ENCODE measurements at places on chromosomes 1 and 21.

DNA sequence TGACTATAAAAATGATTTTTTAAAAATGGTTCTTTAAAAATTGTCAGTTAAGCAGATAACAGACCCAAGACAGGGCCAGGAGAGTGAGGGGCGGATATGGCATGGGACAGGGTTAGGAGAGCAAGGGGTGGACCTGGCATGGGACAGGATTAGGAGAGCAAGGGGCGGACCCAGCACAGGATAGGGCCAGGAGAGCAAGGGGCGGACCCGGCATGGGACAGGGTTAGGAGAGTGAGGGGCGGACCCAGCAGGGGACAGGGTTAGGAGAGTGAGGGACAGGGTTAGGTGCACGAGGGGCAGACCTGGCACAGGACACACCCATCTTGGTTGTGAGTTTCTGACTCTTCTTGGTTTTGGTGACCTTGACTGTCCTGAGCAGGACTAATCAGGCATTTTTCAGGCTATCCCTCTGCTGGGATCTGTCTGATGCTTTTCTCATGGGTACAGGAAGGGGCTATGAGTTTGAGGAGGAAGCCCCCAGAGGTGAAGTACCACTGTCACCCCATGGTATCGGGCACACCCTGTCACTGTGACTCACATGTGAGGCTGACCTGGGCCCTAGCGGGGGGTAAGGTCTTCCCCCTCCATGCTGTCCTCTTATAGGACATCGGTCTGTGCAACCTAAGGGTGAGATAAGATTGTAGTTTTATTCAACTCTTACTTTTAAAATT, 159.0 kb upstream of the COL6A1 start:
- DNase-seq: no peak

DNA sequence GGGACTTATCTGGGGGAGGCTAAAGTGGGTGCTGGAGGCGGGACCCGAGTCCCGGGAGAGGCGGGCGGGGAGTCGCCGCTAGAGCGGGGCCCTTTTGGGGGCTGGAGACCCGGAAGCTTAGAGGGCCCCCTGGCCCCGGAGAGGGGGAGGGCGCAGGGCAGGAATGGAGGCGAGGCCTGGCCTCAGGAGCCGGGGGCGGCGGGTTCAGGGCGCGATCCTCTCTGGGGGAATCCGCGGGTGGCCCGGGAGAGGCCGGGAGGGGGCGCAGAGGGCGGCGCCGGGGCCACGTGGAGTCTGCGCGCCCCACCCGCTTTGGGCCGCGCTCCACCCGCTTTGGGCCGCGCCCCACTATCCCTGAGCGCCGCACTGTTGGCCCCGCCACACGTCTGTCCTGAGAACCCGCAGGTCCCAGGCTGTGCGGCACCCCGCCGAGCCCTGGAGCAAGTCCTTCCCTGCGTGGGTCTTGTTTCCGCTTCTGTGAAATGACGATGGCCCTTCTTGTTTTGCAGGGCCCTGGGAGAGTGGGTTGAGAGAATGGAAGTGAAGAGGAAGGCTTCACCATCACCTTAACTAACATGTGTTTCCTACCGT, 84.4 kb downstream of the NKAIN1 start:
- no peak for DNase-seq

- DNase-seq: no peak
Measured at GRCh38 chr1:51697166-51697565, 80.3 kb downstream of the OSBPL9 start.

DNA sequence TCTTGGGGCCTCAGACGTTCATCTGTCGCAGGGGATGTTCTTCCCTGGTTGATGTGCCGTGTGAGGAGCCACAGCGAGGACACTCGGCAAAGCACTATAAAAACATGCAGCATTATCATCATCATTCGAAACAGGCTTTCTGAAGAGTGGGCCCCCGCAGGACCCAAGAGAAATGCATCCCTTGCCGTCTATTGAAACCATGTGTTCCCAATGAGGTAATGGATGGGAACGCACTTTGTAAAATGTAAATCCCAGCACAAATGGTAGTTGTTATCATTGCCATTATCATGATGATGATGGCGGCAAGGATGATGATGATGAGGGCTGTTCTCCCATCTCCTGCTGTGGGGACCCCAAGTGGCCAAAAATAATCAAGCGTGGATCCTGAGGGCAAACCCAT, 76.8 kb downstream of the GLIS1 start:
- no peak for DNase-seq

DNA sequence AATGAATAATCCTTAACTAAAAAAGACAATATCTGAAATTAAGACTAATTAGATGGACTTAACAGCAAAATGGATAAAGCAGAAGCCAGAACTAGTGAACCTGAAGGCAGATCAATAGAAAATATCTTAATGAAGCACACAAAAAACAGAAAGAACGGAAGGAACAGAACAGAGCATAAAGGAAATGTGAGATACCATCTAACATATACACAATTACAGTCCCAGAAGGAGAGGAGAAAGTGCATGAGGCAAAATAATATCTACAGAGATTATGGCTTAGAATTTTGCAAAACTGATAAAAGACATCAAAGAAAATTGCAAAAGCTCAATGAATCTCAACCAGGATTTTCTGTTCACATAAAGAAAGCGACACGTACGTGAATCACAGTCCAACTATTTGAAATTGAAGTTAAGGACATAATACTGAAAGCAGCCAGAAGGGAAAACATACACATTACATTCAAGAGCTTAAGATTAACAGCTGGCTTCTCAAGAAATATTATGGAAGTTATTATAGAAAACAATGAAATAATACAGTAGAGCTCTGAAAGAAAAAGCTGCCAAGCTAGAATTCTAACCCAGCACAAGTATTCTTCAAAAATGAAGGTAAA, 182.0 kb downstream of the CDC42BPA start:
- no peak for DNase-seq
